ENCODE measurements at places on chromosomes 2 and 18.

DNA sequence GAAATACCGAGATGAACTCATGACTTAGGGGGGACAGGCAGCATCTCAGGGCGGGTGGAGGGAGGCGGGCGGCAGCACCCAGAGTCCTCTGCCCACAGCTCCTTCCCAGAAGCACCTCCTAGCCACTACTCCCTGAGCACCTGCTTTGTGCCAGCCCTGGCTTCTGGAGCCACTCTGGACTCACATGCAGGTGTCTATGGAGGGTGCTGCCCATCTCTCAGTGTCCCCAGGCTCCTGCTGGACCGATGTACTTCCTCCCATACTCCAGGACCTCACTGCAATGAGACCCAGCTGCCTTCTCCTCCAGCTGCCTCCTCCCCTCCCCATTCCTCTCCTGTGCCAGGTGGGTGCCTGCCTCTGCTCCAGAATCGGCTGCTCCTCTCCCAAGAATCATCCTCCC lies 22.1 kb upstream of the OTOS start:
- DNase-seq: no peak

- no peak for DNase-seq
These were observed 232.9 kb upstream of the SIX3 start for GRCh38 chr2:44708661-44709000.

DNA sequence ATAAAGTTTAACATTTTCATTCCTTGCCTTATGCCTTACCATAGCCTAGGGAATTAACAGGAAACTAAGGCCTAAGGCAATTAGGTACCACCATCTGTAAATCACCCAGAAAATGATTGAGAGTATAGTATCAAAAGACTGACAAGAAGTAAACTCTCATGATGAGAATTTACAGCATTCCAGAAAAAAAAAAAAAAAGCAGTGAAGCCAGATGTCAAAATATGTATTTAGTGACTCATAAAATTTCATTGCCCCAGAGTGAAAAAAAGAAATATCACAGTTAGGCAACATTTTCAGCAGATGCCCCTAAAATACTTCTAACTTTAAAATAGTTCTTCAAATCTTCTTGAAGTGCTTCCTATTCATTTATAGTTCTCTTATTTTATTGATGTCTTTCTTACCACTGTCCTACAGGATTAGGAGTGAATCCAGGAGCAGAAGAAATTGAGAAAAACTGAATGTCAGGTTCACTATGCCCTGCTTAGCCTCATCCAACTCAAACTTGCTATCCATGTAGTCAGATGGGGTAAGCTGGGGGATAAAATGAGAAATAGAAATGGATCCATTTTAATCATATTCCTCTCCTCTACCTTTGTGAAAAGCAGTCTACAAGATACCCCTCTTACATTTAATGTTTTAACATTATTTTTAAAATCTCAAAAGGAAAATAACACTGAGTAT lies 57.3 kb upstream of the TANK start:
- DNase-seq: no peak

DNA sequence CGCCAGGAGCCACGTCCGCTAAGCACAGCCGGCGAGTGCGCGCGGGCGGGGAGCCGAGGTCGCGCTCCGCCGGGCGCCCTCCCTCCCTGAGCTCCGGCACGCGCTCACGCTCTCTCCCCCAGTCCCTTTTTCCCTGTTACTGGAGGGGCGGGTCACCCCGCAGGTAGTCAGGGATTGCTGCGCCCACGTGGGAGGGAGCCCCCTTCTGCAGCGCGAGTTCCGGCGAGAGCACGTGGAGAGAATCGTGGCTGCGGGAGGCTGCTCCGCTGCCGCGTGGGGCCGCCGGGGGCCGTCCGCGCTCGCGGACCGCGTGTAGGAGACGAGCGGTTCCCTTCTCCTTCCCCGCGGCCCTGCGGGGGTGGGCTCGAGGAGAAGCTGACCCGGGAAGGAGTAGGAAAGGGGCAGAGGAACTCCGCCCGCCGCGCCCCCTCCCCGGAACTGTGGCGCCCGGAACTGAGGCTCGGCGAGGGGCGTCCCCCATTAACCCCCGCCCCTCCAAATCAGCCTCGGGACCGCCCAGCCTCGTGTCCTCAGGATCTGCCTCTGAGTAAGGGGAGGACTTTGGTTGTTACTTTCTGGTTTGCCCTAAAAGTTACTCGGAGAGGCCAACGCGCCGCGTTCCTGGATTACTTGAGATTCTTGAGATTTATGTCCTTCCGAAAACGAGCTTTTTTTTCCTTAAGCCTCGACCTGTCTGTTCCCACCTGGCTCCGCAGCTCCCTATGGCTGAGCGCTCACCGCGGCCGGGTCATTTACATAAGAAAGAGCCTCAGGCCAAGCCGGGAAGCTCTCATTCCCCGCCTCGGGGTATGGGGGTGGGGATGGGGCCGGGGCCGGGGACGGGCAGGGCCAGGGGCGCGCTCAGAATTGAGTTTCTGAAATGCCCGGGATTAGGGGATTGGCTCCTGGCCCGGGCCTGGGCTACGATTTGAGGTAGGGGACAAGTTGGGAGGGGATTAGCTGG lies 1.1 kb downstream of the HK2 start:
- no peak for DNase-seq

Measured in omental fat pad (tissue), 4 donors.